ENCODE measurements at places on chromosomes 12 and 14. TPM values are rescaled to one million over a fixed set of nuclear protein-coding genes. Genes with fewer than 3 reads are reported as not detected.
A peak's percentile ranks its signal among the peaks of the same experiment; 100 is the strongest.

The BDKRB2 gene
- not detected for total RNA-seq

The MRPL42 gene
- total RNA-seq: 55.6 TPM

The TPPP2 gene
- total RNA-seq: not detected

The KRT6A gene
- not detected for total RNA-seq

DNA sequence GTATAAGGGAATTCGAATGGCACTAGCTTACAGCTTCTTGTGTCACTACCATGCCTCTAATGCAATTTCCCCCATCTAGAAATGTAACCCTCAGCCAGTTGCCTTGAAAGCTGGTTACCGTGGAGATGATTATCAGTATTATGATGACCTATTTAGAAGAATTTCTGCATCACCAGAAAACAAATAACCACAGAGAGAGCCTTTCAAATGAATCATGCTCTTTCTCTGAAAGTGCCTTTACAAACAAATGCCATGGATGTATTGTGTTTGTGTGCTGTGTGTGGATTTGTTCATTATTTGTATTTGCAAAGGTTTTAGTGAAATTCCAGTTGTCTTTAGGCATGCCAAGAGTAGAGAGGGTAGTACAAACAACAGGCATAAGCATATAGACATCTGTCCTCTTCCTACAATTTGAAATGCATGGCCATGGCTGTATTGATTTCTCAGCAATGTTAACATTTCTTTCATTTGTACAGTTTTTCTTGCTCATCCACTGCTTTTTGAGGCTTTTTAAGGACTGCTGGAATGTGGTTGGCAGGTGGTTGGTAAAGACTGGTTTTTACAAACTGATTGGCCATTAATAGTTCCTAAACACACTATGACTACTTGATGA, 266.5 kb downstream of the PAWR start:
- no peaks in the 10 kb centered on the region for H3K36me3 ChIP-seq
- H3K4me1 ChIP-seq: no peaks in the 10 kb centered on the region
- H3K27ac ChIP-seq: no peak overlapping the region

- H3K36me3 ChIP-seq: peaks cover 18% of the 10 kb centered on the region
- no peaks in the 10 kb centered on the region for H3K27me3 ChIP-seq
- H3K4me1 ChIP-seq: peaks cover 28% of the 10 kb centered on the region
- H3K4me3 ChIP-seq: no peak overlapping the region
Observed at GRCh38 chr12:9027161-9028059, 38.1 kb downstream of the KLRG1 start.

DNA sequence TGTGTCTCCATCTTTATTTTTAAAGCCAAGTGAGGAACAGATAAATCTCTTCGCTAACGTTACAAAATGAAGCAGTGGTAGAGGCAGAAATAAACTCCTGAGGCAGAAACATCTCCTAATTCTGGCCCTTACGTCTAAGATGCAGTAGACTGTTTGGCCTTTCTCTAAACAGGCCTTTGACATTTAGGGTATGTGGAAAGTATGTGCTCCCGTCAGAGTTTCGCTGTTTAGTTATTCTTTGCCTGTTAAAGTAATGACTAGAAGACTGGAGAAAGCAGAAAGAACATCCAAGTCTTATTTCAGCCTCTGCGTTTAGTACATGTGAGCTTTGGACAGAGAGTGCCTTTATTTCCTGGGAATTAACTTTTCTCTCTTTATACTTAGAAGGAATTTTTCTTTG, 216.6 kb downstream of the RAD51B start:
- no peak for DNase-seq
- no peaks in the 10 kb centered on the region for H3K27me3 ChIP-seq
- no peaks in the 10 kb centered on the region for H3K36me3 ChIP-seq
- no peak overlapping the region for H3K4me3 ChIP-seq
- peaks cover 1% of the 10 kb centered on the region for H3K4me1 ChIP-seq
- no peak overlapping the region for H3K27ac ChIP-seq

DNA sequence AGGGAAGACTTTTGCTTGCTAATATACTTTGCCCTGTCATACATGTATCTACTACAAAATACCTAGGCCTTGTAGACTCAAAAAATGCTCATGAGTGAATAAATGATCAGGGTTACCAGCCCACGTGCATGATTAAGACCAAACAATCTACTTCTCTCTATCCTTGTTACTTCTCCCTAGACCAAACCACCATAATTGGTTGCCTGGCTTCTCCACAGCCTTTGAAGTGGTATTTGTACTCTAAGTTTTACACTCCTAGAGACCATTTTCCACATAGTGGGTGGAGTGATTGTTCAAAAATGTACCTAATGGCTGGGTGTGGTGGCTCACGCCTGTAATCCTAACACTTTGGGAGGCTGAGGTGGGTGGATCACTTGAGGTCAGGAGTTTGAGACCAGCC, 14.1 kb upstream of the RPS6KL1 start:
- H3K27ac ChIP-seq: peak overlapping the region; percentile 33
- H3K36me3 ChIP-seq: peaks cover 4% of the 10 kb centered on the region
- H3K4me3 ChIP-seq: no peak overlapping the region
- peaks cover 46% of the 10 kb centered on the region for H3K4me1 ChIP-seq
- no peak for DNase-seq
- H3K27me3 ChIP-seq: peaks cover 2% of the 10 kb centered on the region

- no peak overlapping the region for H3K4me3 ChIP-seq
- no peaks in the 10 kb centered on the region for H3K4me1 ChIP-seq
- DNase-seq: no peak
Observed at GRCh38 chr12:13834241-13834640, 147.2 kb downstream of the GRIN2B start.

DNA sequence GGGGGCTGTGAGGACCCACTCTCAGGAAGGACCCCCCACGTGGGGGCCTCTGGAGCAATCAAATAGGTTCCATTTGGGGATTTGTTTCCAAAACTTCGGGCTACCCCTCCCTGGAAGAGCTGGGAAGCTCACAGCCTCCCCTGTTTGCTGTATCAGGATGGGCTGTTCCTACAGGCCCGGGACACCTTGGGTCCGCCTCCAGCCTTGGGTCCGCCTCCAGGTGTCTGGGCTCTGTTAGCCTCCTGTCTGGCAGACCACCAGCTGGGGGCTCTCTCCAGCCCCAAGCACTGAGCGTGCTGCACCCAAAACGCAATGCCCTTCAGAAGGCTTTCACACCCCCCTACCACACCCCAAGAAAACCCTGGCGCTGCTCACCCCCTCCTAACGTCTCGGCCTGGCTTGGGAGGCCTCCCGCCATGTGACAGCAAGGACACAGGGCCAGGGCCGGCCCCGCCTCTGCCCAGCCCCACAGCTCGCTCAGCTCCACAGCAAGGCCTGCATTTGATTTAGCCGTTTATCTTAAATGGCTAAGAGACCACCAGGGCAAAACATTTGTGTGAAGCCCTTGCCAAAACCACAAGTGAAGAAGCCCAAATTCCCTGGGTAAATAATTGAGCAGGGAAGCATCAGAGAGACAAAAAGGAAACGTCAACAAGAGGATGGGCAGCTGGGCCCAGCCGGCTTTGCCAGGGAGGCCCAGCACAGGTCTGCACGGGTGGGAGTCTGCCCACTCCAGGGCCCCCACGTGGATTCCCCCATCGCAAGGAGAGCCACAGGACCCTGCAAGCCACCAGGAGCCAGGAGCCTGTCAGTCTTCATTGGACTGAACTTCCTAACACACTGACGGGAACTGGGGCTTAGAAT, 39.9 kb downstream of the BCL11B start:
- H3K4me1 ChIP-seq: peaks cover 97% of the 10 kb centered on the region
- H3K4me3 ChIP-seq: peak overlapping the region; percentile 78
- peaks cover 78% of the 10 kb centered on the region for H3K36me3 ChIP-seq

GRCh38 chr12:109192358-109192757, 76.0 kb downstream of the ACACB start:
- peaks cover 7% of the 10 kb centered on the region for H3K36me3 ChIP-seq
- no peak overlapping the region for H3K27ac ChIP-seq
- H3K4me3 ChIP-seq: no peak overlapping the region
- H3K4me1 ChIP-seq: no peaks in the 10 kb centered on the region

- H3K4me1 ChIP-seq: peaks cover 8% of the 10 kb centered on the region
- H3K36me3 ChIP-seq: peaks cover 10% of the 10 kb centered on the region
- H3K4me3 ChIP-seq: no peak overlapping the region
- H3K27ac ChIP-seq: peak overlapping the region; percentile 20
- H3K27me3 ChIP-seq: no peaks in the 10 kb centered on the region
- DNase-seq: no peak
Observed at GRCh38 chr12:121515615-121516014, 65.2 kb downstream of the KDM2B start.
